Stimulated activated CD4-positive, alpha-beta T cell treated with anti-CD3 and anti-CD28 coated beads, Interleukin-15, amount 100 ng/mL, for 48 hours (primary cell): ENCODE measurements at places on chromosomes 4 and X.
A peak's percentile ranks its signal among the peaks of the same experiment; 100 is the strongest.

DNA sequence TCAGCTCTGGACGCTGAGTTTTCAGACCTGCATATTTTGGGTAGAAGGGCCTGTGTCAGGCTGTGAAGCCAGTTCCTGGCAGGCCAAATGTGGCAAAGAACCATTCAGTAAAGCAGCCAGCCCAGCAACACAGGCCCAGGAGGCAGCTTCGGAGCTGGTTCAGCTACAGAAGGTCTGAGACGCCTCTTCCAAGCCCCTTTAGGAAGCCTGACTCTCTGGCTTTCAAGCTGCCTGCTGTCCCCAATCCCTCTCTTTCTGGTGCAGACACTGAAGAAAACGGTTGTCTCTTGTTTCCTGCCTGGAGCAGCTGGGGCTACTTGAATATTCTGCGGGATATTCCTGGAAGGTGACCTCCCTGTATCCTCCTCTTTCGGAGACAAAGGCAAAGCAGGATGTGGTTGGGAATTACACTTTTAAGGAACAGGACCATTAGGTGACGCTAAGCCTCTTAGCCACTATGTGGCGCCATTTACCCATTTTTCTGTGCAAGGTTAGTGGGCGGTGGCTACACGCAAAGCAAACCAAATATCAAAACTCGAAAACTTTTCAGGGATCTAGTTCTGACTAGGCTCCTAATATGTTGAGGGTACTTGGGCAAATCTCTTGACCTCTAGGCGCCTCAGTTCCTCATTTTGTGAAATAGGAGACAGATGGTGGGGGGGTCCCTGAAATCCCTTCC, 47.2 kb upstream of the LAS1L start:
- peak; percentile 54 for DNase-seq

DNA sequence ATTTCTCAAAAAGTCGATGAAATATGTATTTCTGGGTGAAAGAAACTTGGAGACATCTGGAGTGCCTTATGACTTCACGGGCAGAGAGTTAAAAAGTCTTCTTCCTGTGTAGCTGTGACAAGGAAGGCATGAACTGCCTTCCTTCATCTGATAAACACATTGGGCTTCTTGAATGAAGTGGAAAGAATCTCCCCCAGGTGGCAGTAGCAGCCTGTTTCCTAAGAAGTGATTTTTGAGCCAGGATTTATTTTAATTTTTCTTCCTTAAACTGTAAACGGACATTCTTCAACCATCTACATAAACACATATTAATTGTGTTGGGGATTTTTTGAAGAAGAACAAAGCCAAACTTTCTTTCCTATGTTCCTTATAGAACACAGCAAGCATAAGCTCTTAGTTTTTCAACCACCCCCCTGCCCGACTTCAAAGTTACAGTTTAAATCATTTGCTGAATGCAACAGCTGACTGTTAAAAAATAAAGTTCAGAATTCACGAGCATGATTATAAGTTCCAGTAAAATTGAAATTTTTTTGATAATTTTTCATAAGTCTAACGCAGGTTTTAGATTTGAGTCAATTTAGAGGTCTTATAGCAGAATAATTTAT, 980 bp upstream of the GIMD1 start:
- DNase-seq, result no peak

DNA sequence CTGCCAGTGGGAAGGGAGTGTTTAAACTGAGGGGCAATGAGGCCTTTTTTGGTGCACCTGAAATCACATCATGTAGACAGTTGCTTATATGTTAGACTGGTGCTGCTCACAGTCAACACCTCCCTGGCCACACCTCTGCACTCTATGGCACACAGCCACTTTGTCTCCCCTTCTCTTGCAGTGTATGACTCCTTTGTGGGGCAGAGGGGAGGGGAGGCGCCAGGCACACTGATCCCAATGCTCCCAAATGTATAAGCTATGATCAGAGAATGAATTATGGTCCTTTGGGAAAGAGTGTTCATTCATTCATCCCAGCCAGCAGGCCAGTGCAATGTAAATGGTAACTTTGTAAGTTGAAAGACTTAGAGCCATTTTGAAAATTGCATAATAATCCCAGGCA, 4.6 kb upstream of the GPC3 start:
- no peak for DNase-seq

GRCh38 chr4:60897415-60897814, 302.7 kb upstream of the ADGRL3 start:
- no peak for DNase-seq

GRCh38 chr4:4913628-4914027, 54.2 kb downstream of the MSX1 start:
- no peak for DNase-seq

- no peak for DNase-seq
These were observed 1.4 kb upstream of the RPS6KA3 start for GRCh38 chrX:20267931-20268701.

DNA sequence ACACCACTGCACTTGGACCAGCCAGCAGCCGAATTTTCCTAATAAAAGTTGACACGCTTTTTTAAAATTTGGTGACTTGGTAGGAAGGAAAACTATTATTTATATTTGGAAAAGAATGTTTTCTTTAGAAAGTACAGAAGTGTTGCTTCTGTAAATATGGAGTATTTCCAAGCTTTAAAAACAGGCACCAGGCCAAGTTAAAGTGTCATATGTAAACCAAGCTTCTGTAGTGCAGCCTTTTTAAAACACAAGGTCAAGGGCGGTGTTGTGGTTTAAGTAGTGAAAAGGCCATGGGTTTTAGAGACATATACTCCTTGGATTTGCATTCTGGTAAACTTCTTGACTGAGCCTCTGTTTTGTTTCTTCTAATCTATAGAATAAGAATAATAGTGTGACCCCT, 62.7 kb downstream of the TRIM2 start:
- no peak for DNase-seq

GRCh38 chrX:80317646-80318045, 102.6 kb upstream of the TENT5D start:
- DNase-seq, result no peak

- no peak for DNase-seq
These were observed 12.8 kb upstream of the CFAP299 start for GRCh38 chr4:80322716-80323115.

DNA sequence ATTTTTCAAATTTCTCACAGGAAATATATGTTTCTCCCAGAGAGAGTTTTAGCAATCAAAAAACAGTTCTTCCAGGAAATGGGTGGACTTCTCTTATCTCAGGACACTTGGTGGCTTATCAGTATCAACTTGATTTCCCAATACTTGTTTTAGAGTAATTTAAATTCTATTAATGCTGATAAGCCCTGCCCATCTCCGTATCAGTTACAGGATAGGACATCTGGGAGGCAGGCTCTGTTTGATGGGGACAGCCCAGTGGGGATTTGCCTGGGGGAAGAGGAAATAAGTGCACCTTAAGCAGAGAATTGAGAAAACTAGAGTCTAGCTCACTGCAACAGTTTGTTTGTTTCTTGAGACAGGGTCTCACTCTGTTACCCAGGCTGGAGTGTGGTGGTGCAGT, 43.2 kb upstream of the PDGFRA start:
- no peak for DNase-seq

GRCh38 chrX:69264158-69264581, 98.9 kb upstream of the PJA1 start:
- DNase-seq, result no peak

DNA sequence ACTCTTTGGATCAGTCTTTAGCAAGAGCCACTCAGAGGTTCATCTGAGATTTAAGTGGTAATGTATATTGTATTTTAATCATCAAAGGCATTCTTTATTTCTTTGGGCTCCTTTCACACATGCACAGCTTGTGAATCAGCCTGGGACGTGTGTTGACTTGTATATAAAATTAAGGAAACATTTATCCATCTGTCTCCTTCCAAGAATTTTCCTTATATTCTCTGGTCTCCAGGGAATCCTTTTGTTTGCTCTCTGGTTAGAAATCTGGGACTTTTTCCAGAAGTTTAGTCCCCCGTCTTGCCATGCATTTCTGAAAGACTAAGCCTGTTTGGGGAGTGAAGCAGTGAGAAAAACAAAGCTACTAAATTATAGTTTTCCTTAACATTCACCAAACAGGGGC, 212.3 kb downstream of the DCAF12L2 start:
- DNase-seq, result no peak
